NCI-H1105 (cell line): ENCODE measurements at places on chromosomes 1 and 21.

DNA sequence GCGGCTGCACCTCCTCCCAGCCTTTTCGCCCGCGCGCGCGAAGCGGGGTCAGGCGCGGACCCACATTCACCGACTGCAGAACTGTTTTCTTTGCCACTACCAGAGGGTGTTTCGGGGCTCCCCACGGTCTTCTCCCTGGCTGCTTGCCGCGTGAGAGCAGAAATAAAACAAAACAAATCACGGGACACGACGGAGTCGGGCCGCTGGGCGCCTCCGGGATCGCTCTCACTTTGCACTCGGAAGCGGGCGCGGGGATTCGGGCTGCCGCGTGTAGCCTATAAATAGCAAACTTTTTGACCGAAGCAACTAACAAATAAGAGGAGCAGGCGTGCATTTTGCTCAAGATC lies 412.3 kb upstream of the ESRRG start:
- no peak for DNase-seq

- no peak for DNase-seq
These were observed 23.4 kb upstream of the ARF1 start for GRCh38 chr1:228058949-228059633.

- DNase-seq, result no peak
These were observed 581.2 kb downstream of the PTPRC start for GRCh38 chr1:199220031-199220430.

- no peak for DNase-seq
These were observed 13.5 kb downstream of the COL18A1 start for GRCh38 chr21:45418301-45419071.

DNA sequence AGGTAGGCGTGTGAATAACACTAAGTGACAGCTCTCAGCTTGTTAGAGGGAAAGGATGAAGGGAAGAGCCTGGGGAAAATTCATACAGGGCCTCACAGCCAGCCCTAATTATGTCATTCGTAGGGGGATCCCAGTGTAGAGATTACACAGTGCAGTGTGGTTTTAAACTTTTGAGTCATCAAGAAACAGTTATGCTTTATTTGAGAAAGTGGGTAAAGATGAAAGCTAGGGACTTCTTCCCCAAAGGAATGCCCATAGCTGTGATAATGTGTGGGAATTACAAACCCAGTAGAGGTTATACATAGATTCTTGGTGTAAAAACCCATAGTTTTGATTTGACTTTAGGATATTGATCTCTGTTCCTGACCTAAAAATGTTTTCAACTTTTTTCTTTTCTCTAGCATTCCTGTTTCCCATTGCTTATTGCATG lies 1.9 kb downstream of the TTF2 start:
- no peak for DNase-seq

GRCh38 chr1:49465486-49466185 lies 558.1 kb downstream of the AGBL4 start:
- DNase-seq, result no peak

GRCh38 chr1:64917328-64917861 lies 49.0 kb downstream of the JAK1 start:
- no peak for DNase-seq

DNA sequence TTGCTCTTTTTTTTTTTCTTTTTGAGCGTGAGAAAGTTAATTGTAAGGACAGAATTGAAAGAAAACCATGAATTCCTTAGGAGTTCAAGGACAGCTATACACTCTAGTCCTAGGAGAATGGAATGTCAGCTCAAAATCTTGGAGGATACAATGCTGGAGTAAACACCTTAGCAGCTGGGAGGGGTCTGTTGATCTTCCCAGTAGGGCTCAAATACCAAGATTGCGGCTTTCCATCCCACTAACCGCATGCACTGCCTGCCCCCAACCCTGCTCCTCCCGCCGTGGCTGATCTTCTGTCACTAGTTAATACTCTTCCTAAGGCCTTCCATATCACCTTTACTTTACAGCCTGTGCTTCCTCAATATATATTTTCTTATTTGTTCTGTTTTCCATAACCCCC lies 2.6 kb upstream of the PDC start:
- DNase-seq, result no peak

DNA sequence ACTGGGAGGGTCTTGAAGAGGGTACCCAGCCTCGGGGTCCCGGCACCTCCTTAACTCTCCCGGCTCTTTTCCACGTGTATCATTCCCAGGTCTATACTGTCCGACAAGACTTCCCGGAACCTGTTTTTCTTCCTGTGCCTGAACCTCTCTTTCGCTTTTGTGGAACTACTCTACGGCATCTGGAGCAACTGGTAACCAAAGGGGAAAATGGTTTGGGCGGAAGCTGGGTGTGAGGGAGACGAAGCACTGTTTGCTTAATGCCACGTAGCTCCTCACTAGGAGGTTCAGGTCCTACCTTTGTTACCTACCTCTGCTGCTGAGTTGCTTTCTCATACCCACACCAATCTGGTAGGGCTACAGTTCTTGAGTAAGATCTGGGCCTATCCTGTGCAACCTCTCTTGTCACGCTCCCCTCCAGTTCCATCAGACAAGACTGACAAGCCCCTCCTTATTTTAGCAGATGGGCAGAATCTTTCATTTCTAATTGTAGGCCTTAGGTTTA lies 642 bp downstream of the SLC30A7 start:
- peak; percentile 7 for DNase-seq

DNA sequence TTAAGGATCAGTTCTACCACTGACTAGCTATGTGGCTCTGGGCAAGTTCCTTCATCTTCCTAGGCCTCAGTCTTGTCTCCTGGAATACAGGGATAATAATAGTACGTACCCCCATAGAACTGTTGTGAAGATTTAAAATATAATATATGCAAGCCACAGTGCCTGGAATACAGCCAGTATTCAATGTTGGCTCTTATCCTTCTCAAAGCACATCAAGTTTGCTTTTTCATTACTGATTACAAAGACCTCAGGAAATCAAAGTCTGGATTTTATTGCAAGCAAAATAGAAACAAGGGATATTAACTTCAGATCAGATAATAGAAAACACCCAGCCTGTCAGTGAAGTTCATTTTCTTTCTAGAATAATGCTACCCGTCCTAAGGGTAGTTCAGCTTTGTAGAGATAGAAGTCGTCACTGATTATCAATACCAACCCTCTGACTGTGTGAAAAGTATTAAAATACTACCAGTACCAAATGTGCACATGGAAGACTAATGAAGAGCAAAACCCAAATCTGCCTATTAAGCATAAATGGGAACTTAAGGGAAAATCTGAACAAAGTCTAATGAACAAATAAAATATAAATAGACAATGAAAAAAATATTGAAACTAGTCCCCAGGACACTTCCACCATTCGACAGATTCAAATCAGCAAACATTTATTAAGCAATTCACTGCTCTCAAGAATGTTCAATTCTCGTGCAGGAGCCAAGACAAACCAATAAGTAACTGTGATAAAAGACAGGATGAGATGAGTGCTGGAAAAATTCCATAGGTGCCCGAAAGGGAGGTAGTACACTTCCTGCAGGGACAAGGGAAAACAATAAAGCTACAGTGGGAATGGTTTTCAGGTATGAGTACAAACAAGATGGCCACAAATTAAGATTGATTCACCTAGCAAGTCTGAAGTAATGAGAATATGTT lies 206.2 kb downstream of the SMYD3 start:
- no peak for DNase-seq

GRCh38 chr1:212962509-212962908 lies 12.2 kb downstream of the VASH2 start:
- DNase-seq, result peak; percentile 49

DNA sequence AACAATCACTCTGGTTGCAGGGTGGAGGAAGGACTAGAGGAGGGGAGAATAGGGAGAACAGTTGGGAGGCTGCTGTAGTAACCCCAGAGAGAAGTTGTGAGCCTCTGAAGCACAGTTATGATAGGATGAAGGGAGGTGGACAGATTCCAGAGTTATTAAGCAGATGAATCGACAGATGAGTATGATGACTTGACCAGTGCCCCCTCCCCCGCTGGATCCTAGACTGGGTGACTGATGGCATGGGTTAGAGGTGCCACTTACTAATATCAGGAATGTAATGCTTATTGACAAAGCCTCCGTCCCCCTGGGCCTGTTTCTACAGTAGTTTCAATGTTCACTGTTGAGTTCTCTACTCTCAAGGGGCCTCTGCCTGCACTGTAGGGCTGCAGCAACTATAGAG lies 14.0 kb upstream of the TIPRL start:
- DNase-seq, result no peak

- no peak for DNase-seq
These were observed 67.7 kb downstream of the PTGER3 start for GRCh38 chr1:70979881-70980280.

DNA sequence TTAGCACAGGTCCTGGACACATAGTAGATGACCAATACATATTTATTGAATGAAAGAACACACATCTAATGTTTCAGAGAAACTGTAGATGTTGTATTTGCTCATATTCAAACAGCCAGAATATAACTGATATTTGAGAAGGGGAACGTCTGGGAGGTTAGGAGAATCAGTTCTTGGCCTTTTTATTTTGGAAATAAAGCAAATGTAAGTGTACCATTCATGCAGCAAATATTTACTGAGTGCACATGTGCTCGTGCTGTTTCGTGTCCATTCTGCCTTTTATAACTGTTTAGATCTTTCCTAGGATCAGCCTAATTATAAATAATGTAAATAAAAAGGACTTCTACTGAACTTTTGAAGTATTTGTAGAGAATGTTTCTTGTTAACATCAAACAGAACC lies 103.8 kb downstream of the GREM2 start:
- no peak for DNase-seq

DNA sequence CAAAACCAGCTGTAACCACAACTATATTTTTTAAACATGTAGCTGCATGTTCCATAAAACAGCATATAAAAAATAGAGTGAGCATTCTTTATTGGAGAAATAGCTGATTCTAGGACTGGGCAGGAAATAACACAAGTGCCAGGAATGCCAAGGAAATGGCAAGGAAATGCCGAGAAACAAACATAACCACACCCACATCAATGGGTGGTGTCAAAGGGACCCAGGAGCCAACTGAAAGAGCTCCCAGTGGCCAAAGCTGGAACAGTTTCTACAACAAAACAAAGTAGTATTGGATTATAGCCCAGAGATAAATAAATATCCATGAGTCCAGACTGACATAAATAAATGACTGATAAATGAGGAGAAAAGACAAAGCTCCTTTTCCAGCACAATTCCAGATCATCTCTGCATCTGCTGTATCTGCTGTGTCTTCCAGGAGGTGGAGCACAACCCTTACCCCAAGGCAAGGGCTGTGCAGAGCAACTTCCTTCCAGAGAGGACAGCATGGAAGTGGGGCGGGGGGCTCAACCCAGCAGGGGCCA lies 28.1 kb downstream of the ADARB1 start:
- DNase-seq, result no peak

DNA sequence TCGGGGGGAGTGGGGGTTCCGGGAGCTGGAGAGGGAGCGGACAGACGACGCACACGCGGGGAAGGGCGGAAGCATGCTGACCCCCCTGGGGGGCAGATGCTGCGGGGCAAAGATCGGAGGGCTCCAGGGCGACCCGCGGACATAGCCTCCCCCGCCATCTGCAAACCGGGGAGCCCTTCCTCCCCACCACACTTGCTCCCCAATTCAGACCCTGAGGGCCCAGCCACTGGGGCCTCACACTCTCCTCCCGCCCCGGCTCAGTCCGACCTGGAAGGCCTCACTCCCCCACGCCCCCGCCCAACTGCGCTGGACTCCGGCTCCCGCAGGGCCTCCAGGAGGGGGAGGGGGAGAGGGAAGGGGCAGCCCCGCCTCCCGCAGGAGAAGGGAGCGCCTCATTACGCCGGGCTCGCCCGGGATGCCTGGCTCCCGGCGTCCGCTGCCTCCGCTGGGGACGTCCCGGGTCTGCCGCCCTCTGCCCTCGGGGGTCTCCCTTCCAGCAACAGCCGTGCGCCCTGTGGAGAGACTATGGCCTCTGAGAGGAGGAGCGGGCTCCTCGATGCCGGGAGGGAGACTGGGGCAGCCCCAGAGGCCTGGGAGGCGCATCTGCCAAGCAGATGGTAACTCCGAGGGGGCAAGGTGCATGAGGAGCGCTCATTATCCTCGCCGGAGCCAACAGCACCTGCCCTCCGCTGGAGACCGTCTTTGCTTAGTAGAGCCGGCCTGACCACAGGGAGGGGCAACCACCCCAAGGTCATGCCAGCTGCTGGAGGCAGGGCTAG lies 636 bp upstream of the CAMK2N1 start:
- peak; percentile 89 for DNase-seq

GRCh38 chr1:41174170-41174569 lies 67.9 kb downstream of the SCMH1 start:
- DNase-seq, result no peak

DNA sequence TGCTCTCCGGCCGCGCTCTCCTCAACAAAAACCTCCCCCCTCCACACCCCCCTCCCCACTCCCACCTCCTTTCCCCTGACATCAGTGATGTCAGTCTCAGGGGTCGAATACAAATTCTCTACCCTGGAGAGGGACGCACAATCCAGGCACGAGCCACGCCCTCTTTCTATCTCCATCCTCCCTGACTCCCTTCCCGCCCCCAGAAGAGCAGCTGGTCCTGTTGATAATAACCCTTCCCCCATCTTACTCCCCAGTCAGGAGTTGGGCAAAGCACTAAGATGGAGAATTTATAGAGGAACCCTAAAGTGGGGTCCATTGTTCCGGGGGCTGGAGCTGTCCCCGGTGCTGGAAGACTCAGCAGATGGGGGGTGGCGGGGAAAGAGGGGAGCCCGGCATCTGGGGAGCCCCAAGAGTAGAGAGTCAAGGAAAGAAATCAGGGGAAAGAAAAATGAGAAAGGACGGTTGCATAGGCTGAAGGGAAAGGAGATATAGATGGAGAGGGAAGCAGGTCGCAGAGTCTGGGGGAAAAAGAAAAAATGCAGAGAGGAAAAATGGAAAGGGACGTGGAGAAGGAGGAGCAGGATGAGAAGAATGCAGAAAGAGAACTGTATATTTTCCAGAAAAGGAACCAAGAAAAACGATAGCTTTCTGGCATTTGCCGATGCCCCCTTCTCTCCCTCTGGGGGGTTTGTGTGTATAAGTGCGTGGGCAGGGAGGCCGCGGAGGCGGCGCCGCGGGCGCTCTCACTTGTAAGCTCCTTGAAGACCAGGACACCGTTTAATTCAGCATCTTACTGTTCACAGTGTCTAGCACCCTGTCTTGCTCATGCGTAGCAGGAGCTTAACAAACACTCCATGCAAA lies at the start of gene CELF3:
CELF3 (minus strand) TSS at position 33 of the 861 bp plus-strand sequence. CDS start 783 bp downstream, outside the sequence.
- peak; percentile 99 for DNase-seq

DNA sequence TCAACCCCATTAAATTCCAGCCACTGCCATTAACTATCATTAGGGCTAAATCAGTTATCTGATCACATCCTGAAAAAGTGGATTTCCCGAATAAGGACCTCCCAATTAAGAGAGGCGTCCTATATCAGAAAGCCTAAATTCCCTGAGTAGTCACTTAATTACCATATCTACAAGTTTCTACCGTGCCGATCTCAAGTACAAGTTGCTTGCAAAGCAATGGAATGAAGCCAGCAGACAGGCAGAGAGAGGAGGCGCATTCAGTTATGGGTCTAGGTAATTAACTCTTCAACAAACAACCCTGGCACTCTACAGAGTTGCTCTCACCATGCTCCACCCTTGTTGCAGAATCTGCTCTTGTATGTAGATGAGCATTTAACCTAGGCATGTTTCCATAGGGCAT lies 494.6 kb upstream of the RUNX1 start:
- DNase-seq, result peak; percentile 87

DNA sequence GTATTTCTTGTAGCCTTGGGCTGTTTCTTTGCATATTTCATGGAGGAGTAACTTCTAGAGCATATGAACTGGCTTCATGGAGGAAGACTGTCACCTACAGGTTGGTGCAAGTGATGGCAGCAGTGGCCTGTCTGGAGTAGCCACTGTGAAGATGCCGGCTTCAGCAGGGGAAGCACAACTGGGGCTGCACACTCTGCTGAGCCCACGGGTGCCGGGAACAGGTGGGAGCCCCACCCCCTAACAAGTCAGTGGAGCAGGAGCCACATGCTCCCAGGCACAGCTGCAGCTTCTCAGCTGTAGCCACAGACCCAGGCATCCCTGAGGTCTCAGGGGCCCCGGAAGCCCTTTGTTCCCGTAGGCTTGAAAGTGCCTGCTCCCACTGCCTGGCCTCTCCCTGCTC lies 43.2 kb upstream of the C1orf185 start:
- DNase-seq, result no peak
